Right ventricle myocardium inferior (tissue), 1 donor: ENCODE measurements at places on chromosomes 3 and 15. TPM values are rescaled to one million over a fixed set of nuclear protein-coding genes. Genes with fewer than 3 reads are reported as not detected.

SKOR1 gene
- total RNA-seq: not detected

CYP8B1 gene
- total RNA-seq: not detected

DAG1 gene
- 129 TPM for total RNA-seq

SRGAP3 gene
- 6.1 TPM for total RNA-seq

ROPN1 gene
- total RNA-seq: not detected

A4GNT gene
- total RNA-seq: not detected

PIGBOS1 gene
- total RNA-seq: 7.0 TPM

DNA sequence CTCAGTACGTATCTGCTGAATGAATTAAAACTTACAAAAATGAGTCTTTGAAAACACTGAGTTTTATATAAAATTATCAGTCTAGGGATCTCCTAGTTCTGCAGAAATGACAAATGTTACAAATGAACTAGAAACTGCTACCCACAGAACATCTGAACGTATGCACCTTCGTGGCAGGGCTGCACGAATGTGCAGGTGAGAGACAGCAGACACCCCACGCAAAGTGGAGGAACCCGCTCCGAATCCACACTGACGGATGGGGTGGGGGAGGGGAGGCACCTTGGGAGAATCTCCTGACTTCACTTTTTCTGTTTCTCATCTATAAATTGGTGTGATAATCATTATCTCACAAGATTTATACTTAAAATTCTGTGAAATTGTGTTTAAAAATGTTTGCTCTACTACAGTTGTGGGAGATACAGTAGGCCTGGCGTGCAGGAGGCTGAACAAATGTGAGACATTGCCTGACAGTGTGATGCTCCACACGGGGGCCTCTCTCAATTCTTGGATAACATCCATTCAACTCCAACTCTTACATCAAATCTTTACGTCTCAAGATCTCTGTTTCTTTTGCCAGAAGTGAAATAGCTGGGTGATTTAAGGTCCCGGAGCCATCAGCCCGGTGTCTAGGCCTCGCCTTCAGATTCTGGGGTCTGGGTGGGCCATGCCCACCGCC lies 86.9 kb downstream of the ATP10A start:
- no peak for DNase-seq

DNA sequence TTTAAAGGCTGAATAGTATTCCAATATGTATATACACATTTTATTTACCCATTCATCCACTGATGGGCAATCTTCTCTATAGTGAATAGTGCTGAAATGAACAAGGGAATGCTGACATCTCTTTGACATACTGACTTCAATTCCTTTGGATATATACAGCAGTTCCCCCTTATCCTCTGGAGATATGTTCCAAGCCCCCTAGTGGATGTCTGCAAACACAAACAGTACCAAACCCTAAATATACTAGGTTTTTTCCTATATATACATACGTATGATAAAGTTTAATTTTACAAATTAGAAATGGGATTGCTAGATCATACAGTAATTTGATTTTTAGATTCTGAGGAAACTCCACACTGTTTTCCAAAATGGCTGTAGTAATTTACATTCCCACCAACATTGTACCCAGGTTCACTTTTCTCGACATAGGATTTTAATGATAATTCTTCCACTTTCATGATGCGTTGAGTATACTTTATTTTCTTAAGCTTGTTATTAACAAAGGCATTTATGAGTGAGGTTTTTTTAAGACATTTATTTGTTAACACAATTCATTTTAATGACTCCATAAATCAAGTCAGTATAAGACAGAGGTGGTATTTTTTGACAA lies 38.2 kb downstream of the VPS13C start:
- no peak for DNase-seq

DNA sequence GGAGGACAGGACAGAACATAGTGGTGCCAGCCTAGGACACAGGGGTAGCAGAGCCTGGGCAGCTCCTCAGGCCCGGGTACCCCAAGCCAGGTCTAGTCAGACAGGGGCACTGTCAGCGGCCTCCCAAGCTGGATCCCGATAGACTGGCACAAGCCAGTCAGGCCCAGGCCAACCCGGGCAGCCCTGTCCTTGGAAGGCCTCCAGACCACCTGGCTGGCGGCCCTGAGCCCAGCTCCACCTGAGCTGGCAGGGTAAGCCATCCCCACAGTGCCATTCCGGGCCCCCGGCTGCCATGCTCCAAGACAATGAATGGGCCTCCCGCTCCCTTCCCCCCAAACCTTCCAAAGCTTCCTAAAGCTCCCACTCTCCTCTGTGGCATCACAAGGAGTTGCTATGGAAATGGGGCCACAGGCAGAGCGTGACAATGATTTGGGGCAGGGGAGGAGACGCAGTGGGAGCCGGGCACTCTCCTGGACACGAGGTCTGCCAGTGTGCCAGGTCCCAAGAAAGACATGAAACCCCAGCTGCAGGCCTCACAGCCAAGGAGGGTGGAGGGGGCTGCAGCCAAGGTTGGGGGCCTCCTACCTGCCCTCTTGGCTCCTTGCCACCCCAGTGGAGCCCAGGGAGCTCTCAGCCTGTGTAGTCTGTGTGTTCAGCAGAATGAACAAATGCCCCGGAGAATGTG lies 165.6 kb upstream of the LINGO1 start:
- DNase-seq: no peak

C2CD4A gene
- total RNA-seq: not detected

GRCh38 chr3:161103776-161104385 lies 1.3 kb downstream of the B3GALNT1 start:
- DNase-seq: no peak

LINGO1 gene
- 0.78 TPM for total RNA-seq

PXYLP1 gene
- 13.7 TPM for total RNA-seq

DNA sequence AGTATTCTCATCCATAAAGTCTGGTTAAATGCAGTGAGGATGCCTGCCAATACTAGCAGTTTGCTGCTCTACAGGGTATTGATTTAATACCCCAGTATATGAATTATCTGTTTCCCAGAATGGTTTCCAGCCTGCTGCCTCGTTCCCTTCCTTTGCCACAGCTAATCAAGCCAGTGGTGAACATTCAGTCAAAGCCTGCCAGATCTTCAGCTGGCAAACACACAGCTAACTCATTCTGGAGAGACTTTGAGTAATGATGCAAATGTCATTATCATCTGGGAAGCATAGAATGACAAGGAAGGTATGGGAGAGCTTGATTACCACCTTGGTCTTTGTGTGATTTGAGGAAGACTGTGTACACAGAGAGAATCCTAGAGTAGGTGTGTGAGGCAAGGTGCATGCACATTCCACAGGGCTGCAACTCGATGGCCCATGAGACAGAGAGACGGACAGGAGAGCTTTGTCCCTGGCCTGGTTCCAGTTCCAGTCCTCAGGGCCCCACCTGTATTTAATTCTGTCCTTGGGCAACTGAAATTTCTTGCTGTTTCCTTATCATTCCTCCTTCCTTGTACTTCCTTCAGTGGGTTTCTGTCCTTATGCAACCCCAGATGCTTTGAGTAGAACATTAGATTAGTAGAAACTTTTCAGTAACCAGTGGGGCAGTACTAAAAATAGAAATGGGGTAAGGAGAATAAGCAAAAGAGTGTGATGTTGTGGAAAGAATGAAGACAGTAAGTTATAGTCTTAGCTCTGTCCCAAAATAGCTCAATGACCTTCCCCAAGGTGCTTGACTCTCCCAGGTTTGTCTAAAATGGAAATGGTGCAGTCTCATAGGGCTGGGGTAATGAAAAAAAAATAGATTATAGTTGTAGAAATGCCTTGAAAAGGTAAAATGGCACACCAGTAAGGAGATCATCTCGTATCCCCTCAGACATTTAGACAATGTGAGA lies 72.5 kb downstream of the MITF start:
- DNase-seq: peak; percentile 60

DNA sequence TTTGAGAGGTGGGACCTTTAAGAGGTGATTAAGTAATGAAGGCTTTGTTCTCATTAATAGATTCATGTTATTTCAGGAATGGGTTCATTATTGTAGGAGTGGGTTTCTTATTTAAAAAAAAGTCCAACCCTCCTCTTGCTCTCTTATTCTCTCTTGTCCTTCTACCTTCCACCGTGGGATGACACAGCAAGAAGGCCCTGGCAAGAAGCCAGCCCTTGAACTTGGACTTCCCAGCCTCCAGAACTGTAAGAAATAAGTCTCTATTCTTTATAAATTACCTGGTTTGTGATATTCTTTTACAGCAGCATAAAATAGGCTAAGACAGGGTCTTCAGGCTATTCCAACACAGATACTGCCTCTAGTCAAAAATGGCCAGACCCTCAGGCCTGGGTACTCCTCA lies 62.2 kb downstream of the MYLK start:
- no peak for DNase-seq

DNA sequence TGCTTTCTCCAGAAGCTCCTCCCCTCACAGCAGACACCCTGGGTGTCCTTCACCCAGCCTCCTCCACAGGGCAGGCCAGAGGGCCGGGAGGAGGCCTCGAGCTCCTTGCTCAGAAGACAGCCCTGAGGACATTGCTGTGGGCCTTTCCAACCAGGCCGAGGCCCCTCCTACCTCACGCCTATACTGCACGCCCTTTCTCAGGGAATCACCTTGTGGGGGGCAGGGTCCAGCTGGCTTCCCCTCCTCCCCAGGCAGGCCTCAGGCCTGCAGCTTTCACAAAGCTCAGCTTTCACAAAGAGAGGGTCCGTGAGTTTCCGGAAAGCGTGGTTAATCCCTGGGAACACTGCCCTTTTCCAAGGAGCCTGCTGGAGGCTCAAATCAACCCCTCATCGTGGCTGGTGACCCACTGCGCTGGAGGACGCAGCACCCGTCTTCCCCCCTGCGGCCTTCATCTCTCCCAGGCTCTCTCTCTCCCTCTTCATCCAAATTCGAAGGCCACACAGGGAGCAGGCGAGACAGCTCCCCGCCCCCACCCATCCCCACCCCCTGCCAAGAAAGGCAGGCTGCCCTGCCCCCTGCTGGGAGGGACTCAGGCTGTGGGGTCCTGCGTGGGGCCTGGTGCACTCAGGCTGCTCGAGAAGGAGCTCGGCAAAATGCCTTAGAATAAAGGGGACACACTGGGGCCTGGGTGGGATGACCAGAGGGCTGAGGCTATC lies 79.4 kb downstream of the OCA2 start:
- no peak for DNase-seq

GRCh38 chr15:73888224-73889041 lies 15.1 kb downstream of the TBC1D21 start:
- no peak for DNase-seq

- no peak for DNase-seq
These were observed 9.7 kb upstream of the CHST2 start for GRCh38 chr3:143109861-143110260.

DNA sequence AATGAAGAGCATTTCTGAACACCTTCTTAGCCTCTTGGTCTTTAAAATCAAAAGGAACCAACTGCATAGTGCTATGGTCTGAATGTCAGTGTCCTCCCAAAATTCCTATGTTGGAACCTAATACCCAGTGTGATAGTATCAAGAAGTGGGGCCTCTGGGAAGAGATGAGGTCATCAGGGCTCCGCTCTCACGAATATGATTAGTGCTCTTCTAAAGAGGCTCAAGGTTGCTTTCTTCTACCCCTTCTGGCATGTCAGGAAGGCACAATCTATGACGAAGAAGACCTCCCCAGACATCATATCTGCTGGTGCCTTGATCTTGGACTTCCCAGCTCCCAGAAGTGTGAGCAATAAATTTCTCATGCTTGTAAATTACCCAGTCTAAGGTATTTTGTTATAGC lies 209.5 kb downstream of the MAGI1 start:
- DNase-seq: no peak

DNA sequence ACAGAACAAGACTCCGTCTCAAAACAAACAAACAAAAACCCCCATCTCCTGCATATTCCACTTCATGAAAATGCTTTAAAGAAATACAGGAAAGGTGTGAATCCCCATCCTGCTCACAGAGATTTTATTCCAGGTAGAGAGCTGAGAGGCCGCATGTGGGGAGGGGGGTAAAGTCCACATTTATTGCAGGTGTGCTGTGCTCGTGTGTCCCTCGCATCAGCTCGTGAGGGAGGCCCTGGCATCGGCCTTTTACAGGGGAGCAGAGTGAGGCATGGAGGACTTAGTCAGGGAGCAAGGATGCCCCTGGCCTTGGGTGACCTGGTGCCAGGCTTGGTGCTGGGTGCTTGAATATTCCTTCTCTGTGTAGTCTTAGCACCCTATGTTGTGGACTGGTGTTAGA lies 413.5 kb upstream of the C2CD4B start:
- no peak for DNase-seq

- no peak for DNase-seq
These were observed 784 bp upstream of the SAMMSON start for GRCh38 chr3:69998759-69999139.

- no peak for DNase-seq
These were observed 47.9 kb upstream of the LIPC start for GRCh38 chr15:58383876-58384275.

DNA sequence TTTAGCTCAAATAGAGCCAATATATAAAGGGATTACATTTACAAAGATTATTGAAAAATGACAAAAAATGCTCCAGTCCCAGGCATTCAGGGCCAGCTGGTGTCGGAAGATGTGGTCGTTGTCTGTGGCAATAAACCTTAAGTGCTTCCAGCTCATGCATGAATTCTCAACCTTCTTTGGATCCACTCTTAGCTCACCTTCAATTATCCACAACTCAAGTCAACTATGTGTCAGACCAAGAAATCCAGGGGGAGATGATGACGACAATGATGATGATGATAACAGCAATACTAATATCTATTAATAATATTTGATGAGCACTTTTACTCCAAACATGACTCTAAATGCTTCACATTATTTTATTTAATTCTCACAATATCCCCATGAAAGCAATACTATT lies 53.6 kb upstream of the PXYLP1 start:
- DNase-seq: no peak

DNA sequence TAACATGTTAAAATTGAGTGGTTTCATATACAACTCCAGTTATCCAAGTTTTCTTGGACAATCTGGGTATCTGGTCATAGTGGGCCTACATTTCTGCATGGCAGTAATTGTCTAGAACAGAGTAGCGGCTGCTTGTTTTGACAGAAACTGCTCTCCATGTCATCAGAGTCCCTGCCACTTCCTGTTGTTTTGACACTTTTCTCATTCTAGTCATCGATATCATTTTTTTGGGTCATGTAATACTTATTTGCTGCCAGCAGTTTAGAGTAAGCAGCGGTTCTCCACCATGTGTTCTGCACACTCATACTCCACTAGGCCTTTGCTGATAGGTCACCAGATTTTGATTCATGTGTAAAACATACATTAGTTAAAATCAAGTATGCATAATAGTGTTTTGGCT lies 81.5 kb downstream of the SLC25A26 start:
- no peak for DNase-seq

DNA sequence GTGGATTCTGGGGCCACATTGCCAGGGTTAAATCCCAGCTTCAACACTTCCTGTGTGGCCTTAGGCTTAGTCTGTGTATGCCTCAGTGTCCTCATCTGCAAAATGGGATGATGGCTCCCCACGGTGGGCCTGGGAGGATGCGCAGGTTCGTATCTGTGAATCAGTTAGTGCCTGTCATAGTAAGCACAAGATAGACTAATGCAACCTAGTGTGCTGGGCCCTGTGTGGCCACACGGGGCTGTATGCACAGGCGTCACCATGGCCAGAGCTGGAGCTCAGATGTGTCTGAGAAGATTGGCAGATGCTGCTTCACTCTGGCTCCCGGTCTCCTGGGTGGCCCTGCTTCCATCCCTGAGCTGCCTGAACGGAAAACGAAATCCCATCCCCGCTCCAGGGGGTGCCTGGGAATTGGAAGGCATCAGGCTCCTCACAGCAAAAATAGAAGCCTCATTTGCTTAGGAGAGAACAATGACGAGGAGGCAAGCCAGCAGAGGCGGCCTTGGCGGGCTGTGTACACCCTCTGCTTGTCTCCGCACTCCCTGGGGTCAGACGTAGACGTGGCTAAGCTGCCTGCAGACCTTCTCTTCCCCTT lies 103.6 kb downstream of the APBA2 start:
- no peak for DNase-seq

- no peak for DNase-seq
These were observed 49.4 kb downstream of the MYZAP start for GRCh38 chr15:57640930-57641682.

GRCh38 chr3:138174421-138175131 lies at the start of gene DBR1:
TSS of gene DBR1 (minus strand) at chr3:138174921. CDS start at chr3:138174795, 126 bp downstream.
- DNase-seq: peak; percentile 88
